ENCODE measurements at places on chromosomes 16 and 17.

GRCh38 chr17:77025781-77026180 is 115.0 kb upstream of the SEC14L1 start:
- no peak for DNase-seq

- no peak for DNase-seq
Measured at GRCh38 chr17:47855737-47856136, 4.8 kb upstream of the SP6 start.

DNA sequence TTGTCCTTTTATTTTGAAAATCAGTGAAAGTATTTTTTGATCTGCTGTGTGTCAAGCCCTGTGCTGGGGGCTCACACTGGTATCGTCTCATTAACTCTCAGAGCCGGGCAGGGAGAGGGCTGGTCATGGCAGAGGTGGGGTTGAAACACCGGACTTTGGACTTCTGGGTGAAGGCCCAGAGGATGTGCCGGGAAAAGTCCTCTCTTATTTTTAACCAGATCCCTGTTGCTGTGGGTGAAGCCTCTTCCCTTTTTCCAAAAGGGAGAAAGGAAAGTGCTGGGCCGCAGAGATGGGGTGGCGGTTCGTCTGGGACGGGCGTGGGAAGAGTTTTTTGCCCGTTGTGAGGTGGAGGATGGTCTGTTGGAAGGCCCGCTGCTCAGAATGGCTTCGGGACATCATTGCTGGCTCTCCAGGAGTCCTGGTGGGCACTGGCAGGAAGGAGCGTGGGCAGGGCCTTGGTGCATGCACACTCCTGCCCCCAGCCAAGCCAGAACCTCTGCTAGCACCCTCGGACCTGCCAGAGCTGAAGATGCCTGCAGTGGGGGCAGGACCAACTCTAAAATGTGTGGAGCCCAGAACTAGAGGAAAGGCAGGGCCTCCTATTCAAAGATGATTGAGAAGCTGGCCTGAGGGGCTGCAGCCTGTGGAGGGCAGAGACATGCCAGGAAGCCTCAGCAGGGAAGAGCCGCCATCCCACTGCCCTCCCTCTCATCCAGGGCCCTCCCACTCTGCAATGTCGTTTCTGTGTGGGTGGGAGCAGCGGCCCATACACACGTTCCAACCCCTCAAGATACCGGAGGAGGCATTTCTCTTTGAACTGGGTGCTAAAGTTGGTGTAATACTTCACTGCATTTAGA is 213.2 kb downstream of the CCDC182 start:
- no peak for DNase-seq

DNA sequence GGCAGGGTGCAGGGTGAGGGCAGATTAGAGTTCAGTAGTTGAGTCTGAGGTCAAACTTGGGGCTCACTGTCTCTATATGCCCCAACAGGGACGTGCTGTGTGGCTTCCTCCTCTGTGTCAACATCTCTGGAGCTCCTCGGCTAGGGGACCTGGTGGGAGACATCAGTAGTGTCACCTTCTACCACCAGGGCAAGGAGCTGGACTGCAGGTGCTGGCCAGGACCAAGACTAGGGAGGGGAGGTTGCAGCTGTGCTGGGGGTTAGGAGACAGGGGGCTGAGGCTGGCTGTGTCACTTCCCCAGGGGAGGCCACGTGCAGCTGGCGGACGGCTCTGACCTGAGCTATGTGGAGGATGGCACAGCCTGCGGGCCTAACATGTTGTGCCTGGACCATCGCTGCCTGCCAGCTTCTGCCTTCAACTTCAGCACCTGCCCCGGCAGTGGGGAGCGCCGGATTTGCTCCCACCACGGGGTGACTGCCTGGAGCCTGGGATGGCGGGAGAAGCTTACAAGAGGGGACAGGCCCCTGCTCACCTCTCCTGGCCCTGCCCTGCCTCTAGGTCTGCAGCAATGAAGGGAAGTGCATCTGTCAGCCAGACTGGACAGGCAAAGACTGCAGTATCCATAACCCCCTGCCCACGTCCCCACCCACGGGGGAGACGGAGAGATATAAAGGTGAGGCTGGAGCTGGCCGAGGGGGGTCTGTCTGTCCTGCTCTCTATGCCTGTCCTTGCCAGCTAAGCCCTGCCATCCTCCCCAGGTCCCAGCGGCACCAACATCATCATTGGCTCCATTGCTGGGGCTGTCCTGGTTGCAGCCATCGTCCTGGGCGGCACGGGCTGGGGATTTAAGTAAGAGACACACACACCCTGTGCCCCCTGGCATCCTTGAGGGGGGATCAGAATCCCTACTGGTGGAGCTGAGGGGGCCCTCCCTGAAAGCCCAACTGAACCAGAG is 18.9 kb downstream of the ADAM11 start:
- DNase-seq = no peak

DNA sequence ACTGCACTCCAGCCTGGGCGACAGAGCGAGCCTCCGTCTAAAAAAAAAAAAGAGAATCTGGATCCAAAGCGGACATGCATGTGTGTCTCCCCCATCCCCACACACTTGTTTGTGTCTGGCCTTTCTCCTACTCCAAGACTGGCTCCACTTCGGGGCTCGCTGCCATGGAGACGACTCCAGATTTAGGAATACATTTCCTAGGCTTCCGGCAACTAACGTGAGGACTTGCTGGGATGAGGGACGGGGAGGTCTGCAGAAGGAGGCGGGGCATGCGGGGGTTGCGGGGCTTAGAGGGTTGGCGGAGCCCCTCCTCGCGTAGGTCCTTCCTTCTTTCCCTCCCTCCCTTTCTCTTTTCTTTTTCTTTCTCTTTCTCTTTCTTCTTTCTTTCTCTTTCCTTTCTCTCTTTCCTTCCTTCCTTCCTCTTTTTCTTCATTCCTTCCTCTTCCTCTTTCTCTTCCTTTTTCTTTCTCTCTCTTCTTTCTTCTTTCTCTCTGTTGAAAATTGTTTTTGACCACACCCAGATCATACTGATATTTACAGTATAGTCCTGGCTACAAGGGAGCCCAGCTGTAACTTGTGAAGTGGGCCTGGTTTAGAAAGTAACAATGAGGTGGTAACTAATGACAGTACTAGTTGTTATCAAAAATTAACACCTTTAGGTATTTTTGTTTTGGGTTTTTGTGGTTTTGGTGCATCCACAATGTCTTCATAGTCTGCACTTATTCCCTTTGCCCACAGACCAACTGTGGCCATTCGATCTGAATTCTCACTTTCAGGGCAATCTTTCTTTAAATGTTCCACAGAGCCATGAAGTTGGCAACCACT is 25.2 kb downstream of the MIS12 start:
- DNase-seq = no peak

GRCh38 chr16:6284731-6285130 is 1047.9 kb upstream of the RBFOX1 start:
- no peak for DNase-seq

DNA sequence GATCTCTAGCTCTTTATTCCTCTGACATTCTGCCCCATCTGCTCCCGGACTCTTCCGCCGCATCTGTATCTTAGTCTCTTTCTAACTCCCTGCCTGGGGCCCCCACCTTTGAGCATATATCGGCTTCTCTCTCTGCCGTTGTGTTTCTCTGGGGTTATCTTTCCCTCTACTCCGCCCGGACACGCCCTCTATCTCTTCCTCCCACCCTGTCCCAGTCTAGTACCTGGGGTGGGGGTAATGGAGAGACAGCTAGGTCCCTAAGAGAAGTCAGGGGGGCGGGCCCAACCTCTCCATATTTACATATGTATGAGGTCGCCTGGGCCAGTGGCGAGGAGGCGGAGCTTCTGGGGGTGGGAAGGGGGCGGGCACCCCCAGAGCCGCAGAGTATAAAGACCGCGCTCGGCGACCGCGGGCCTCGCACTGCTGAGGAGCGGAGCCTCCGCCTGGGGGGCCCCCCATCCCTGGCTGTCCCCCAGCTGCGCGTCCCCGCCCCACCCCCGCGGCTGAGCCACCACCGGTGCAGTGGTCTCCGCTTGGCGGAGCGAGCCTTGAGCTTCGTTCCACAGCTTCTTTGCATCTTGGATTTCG is at the start of gene ATP1B2:
TSS of gene ATP1B2 (plus strand) at position 418 of the 588 bp plus-strand sequence. CDS start 593 bp downstream, outside the sequence.
- DNase-seq = no peak

DNA sequence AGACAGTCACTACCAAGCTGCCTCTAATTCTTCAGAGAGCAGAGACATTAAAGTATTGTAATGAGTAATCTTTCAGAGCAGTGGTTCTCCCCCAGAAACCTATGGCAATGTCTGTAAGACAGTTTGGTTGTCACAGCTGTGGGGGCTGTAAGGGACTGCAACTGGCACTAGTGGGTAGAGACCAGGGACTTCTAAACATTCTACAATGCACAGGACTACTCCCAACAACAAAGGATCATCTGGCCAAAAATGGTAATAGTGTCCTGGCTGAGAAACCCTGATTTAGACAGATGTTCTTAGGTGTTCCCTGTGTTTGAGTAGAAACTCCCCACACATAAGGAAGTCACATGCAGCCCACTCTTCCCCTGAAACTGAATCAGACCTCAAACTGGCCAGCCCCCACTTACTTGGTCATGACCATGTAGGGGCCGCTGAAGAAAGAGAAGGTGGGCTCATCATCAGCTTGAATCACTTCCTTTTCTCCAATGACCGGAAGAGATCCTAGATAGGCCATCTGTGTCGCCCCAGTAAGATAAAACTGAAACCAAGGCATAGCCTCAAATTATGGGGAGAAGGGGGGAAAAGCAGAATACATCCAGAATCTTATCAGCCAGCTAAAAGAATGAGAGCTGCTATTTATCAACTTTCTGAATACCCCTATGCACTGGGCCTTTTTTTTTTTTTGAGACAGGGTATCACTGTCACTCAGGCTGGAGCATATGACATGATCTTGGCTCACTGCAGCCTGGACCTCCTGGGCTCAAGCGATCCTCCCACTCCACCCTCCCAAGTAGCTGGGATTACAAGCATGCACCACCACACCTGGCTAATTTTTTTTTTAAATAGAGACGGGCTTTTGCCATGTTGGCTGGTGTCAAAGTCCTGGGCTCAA is 75.8 kb downstream of the TEX14 start:
- DNase-seq = no peak

- peak; percentile 72 for DNase-seq
Measured at GRCh38 chr17:10243883-10244844, 45.8 kb upstream of the GAS7 start.

GRCh38 chr17:48433896-48434295 is 3.9 kb upstream of the SKAP1 start:
- DNase-seq = no peak

GRCh38 chr17:39621523-39622379 is 5.0 kb upstream of the PPP1R1B start:
- peak; percentile 65 for DNase-seq

DNA sequence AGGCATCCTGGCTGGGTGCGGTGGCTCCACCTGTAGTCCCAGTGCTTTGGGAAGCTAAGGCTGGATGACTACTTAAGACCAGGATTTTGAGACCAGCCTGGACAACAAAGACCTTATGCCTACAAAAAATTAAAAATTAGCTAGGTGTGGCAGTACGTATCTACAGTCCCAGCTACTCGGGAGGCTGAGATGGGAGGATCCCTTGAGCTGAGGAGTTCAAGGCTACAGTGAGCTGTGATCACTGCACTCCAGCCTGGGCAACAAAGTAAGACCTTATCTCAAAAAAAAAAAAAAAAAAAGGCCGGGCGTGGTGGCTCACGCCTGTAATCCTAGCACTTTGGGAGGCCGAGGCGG is 6.1 kb downstream of the MVP start:
- no peak for DNase-seq

- DNase-seq = no peak
Measured at GRCh38 chr17:3918372-3919122, 2.3 kb upstream of the P2RX1 start.

GRCh38 chr16:91484-91883 is 13.5 kb downstream of the MPG start:
- no peak for DNase-seq

GRCh38 chr17:21250854-21251253 is 2.4 kb downstream of the NATD1 start:
- DNase-seq = peak; percentile 33

DNA sequence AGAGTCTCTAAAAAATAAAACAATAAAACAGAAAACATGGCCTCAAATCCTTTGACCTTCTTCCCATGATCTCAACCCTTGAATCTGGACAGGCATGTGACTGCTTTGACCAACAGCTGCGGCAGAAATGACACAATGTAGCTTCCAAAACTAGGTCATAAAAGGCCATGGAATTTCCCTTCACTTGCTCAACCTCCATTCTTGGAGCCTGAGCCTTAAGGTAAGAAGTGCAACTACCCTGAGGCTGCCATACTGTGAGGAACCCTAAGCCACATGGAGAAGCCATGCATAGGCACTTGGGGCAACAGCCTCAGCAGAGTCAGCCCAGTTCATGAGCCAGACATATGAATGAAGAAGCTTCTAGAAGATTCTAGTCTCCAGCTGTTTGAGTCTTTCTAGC is 75.7 kb upstream of the BRD7 start:
- DNase-seq = no peak

- DNase-seq = no peak
Measured at GRCh38 chr16:68487669-68488068, 39.4 kb upstream of the SMPD3 start.

GRCh38 chr16:1776991-1777374 is 4.0 kb upstream of the MRPS34 start:
- DNase-seq = no peak

- no peak for DNase-seq
Measured at GRCh38 chr16:78778101-78779004, 678.9 kb downstream of the WWOX start.

DNA sequence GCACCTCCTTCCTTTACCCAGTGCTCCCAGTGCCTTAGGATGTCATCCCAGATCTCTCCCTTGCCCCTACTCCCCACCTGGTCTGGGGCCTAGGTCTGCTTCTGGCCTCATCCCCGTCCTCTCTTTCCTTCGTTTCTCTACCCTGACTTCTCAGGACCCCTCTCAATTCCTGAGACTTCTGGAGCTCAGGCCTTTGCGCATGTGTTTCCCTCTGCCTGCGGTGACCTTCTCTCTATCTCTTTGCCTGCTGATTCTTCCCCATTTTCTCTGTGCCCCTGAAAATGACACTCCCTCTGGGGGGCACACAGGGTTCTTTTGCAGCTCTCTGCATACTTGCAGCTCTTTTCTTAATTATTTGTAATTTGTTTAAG is 13.5 kb downstream of the ADORA2B start:
- no peak for DNase-seq

GRCh38 chr17:66803474-66803951 is 31.4 kb upstream of the CACNG5 start:
- no peak for DNase-seq

DNA sequence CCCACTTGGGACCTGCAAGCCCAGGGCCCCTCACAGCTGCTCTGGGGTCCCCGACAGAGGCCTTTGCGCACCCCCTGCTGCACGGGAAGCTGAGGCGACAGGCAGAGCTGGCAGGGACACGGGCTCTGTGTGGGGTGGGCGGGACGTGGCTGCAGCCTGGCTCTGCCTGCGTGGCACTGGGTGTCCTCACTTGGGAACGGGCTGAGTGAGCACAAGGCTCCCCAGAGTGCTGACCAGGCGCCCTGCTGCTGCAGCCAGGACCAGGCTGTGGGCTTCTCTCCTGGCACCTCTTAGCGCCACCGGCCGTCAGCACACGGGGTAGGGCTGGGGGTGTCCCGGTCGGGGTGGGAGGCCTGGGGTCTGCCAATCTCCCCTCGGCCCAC is 6.6 kb downstream of the C1QTNF8 start:
- no peak for DNase-seq

- DNase-seq = no peak
Measured at GRCh38 chr17:4438162-4438944, 4.6 kb downstream of the SPNS3 start.

GRCh38 chr17:3197219-3197618 is at the start of gene OR1A2:
TSS of gene OR1A2 (plus strand) at chr17:3197519. CDS start at chr17:3197519, 0 bp downstream.
- no peak for DNase-seq

Measured in AG10803 (cell line).